ENCODE measurements at places on chromosomes 2 and 18.

- no peak for DNase-seq
Measured at GRCh38 chr2:240200230-240201051, 60.0 kb upstream of the OTOS start.

- no peak for DNase-seq
Measured at GRCh38 chr2:142280831-142281230, 150.0 kb upstream of the LRP1B start.

DNA sequence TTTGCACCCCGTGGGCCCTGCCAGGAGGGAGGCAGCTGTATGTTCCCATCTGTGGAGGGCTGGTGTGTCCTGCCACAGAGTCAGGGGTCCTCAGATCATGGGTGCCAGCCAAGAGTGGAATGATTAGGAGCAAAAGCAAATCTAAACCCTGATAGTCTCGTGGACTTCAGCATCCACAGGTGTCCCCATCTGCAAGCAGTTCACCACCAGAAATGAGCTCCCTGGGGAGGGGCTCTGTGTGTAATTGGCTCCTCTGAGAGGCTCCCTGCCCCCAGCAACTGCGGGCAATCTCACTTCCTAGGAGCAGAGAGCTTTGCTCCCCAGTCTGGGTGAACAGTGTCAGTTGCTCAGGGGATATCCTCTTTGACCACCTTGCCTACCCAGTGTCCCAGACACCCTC, 78.1 kb downstream of the HNRNPLL start:
- DNase-seq, result no peak

DNA sequence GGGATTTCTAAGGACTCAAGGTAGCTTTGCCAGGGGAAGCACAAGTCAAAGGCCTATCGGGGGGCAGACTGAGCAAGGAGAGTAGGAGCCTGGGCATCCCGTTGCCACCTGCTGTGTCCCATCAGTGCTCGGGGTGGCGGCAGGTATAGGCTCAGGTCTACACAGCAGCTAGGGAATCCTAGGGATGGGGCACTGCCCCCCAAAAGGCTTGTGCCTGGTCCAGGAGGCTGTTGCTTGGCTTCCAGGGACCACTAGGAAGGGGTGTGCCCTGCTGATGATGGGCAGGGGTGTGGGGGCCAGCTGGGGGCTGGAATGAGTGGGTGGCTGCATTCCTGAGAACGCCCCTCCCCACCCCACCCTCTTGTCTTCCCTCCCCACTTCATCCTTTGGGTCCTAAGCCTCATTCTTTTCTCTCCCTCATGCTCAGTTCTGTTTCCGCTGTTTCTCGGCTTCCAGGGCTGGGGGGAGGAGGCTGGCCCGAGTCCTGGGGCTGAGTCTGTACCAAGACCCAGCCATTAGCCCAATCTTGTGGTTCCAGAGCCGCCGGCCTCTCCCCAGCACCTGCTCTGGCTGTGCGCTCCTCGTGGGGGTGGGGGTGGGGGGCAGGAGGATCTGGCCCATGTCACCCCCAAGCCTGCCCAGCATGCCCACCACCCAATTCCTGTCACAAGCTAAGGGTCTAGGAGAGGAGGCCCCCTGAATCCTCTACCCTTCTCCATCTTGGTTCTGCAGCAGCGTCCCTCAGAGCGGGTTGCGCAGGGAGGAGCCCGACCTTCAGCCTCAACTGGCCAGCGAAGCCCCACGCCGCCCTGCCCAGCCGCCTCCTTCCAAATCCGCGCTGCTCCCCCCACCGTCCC, 12.8 kb downstream of the SPEG start:
- no peak for DNase-seq

DNA sequence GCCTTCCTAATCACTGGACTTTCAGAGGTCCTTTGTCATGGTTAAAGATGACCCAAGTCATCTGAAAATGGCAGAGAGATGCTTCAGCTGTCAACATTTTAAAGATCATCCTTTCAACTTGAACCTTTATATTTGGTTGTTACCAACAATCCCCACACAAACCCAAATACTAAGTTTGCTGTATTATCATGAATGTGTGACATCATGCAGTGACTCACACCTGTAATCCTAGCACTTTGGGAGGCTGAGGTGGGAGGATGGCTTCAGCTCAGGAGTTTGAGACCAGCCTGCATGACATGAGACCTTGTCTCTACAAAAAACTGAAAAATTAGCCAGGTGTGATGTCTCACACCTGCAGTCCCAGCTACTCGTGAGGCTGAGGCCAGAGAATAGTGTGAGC, 55.2 kb upstream of the NRP2 start:
- DNase-seq, result no peak

DNA sequence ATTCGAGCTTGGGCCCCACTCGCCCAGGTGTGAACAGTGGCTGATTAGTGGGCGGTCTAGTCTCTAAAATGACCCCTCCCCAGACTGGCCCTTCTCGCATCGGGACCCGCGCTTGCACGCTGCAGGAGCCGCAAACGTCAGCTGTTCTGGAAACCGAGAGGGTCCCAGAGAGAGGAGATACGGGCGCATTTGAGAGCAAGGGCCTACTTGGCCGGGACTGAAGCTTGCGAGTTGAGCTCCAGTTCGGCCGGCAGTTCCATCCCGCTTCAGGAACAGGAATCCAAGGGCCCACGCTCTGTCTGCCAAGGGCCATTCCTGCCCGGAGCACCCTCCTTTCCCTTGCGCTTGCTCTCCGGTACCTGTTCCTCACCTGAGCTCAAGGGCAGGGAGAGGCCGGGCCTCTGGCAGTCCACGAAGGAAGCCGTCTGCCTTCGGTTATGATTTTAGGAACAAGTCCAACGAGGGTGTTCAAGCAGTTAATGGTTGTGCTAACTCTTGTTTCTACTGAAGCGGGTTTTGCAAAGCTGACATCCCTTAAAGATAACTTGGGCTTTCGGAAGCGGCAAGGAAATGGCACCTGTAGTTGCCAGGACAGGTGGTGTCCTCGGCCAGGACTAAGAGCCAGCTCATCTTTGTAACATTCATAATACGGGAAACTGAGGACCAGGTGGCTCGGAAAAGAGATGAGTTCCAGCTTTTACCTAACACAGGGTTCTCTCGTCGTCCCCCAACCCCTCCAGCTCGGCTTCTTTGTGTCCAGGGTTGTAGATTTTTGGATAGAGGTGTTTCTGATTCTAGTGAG, 3.9 kb upstream of the DLX1 start:
- DNase-seq, result no peak

DNA sequence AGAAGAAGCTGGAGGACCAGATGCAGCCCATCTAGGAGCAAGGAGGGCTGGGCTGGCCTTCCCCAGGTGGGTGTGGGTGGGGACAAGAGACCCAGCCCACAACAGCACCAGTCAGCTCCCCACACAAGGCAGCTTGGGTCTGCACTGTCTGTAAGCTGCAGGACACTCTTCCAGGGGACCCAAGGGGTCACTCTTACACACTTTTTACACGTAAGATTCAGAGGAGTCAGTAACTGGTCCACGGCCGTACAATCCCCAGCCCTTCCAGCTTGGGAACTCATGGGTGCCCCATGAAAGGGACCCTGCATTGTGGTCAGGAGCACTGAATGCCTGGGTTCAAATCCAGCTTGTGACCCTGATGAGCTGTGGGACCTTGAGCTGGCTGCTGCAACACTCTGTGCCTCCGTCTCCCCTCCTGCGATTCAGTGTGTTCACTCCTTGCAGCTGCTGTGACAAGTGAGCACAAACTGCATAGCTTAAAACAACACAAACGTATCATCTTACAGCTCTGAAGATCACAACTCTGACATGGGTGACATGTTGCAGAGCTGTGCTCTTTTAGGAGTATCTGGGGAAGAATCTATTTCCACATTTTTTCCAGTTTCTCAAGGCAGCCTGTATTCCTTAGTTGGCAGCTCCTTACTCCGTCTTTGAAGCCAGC, 11.1 kb upstream of the SLC66A3 start:
- DNase-seq, result no peak

- DNase-seq, result no peak
Measured at GRCh38 chr2:160111951-160112798, 49.8 kb upstream of the PLA2R1 start.

- no peak for DNase-seq
Measured at GRCh38 chr2:224436634-224437033, 34.7 kb upstream of the FAM124B start.

GRCh38 chr2:159290289-159290907, 3.9 kb upstream of the WDSUB1 start:
- peak; percentile 91 for DNase-seq

DNA sequence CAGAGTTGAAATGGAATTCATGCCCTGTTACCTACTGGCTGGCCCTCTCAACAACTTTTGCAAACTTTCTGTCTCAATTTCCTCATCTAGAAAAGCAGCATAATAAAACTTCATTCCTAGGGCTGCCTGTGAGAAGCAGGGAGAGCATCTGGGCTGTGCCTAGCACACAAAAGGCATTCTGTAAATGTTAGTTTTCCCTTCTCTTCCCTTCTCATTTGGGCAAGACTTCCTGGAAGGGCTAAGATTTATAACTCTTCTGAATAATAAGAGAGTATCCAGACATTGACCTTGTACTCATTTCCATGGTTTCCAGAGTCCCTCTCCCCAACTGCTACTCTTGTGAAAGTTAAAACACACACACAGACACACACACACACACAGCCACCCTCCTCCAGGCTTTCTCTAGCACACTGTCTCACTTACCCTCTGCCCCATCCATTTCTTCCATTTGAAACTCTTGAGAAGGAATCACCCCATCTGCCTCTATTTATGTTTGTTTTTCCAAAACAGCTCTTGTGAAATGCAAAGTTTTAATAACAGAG, 302.1 kb downstream of the SMAD2 start:
- DNase-seq, result no peak

- DNase-seq, result no peak
Measured at GRCh38 chr2:196453613-196454047, 185.9 kb upstream of the CCDC150 start.
